ENCODE measurements at places on chromosomes 7 and 10. TPM values are rescaled to one million over a fixed set of nuclear protein-coding genes. Genes with fewer than 3 reads are reported as not detected.

Gene SEC23IP
- 11.6 TPM for polyA plus RNA-seq

Gene HBP1
- polyA plus RNA-seq, result 11.4 TPM

Gene SFR1
- 19.0 TPM for polyA plus RNA-seq

Gene LRRC61
- polyA plus RNA-seq, result 0.67 TPM

Gene PLXDC2
- 105 TPM for polyA plus RNA-seq

Gene WNT8B
- polyA plus RNA-seq, result not detected

Gene FXYD4
- polyA plus RNA-seq, result not detected

Gene SFTPA1
- not detected for polyA plus RNA-seq

Gene HOXA6
- not detected for polyA plus RNA-seq
